ENCODE measurements at places on chromosomes 5 and 9. TPM values are rescaled to one million over a fixed set of nuclear protein-coding genes. Genes with fewer than 3 reads are reported as not detected.

The PRDM9 gene
- not detected for total RNA-seq

The FAM169A gene
- total RNA-seq, result 6.6 TPM

The ANGPTL2 gene
- total RNA-seq, result 5.0 TPM

GRCh38 chr9:36336131-36336907 lies 63.8 kb downstream of the RNF38 start:
- DNase-seq, result no peak

DNA sequence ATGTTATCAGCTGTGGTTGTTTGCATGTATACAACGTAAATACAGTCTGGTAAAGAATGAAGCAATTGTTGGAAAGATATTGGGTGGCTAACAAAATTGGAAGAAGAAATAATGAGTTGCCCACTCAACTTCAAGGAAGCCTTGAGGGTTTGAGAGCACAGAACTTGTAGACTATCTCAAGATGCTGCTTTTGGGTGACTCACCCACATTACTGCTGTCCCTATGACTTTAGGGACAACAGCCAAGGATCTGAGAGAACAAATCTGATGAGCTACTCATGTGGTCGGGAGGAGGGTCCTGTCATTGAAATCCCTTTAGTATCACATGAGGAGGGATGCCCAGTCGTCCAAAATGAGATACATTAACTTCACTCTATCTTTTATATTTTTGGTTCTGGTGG lies 261.8 kb downstream of the GAS1 start:
- no peak for DNase-seq

DNA sequence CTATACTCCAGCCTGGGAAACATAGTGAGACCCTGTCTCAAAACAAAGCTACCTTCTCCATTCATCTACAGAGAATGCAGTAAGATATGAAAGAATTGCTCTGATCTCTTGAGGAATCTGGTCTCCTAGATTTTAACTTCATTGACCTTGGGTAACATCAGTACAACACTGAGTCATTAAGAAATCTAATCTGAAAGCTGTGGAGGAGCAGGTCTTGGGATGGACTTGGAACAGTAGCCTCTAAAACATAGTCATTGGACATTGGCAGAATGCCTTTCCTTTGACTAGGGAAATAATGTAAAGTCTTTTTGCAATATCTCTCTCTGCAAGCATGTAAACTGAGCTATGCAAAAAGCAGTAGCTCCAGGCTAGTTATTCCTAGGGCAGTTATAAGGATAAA lies 58.1 kb downstream of the KCNN2 start:
- peak; percentile 41 for DNase-seq
